ENCODE measurements at places on chromosomes 11 and 22.

DNA sequence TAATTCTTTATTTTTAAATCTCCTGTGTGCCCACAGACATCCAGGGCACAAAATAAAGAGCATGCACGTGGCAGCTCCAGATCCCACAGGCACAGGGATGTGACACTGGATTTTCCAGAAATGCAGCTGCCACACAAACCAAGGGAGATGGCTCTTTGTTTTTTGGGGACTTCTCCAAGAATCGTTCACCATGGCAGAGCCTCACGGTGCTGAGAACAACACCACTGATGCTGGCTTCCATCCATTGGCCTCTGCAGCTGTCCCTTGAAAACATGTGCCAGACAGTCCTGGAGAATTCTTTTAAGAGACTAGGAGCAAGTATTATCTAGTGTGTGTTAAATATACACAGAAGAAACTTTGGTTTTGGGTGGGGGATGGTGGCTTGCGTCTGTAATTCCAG, 108.4 kb upstream of the SLC22A12 start:
- no peak for DNase-seq

GRCh38 chr11:94897330-94897768, 76.0 kb downstream of the CWC15 start:
- DNase-seq = peak; percentile 42

- DNase-seq = no peak
Observed at GRCh38 chr11:3942956-3943497, 87.6 kb downstream of the STIM1 start.

DNA sequence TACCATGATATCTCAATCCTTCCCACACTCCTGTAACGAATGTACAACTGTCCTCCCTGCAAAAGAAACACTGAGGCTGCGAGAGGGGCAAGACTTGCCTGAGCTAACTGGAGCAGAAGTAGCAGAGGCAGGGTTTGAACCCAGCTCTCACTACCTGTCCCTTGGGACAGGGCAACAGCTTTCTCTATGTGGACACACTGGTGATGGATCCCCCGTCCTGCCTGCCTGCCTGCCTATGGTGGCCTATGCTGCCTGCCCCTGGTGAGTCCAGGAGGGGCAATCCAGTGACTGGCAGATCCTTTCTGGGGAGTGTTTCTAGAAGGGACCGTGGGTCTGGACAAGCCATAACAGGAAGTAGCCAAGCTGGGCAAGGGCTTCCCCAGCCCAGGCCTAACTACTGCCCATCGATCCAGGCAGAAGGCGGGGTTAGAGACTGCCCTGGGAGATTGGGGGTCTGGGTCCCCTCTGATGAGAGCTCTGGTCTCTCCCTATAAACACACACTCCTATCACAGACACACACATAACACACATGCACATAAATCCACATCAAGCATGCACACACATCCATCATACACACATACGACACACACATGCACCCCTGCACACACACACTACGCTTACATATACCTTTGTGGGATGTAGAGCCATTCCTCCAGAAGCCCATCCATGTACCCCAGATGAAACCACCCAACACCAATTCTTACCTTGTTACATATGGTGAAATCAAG, 1.1 kb upstream of the EMID1 start:
- DNase-seq = no peak

DNA sequence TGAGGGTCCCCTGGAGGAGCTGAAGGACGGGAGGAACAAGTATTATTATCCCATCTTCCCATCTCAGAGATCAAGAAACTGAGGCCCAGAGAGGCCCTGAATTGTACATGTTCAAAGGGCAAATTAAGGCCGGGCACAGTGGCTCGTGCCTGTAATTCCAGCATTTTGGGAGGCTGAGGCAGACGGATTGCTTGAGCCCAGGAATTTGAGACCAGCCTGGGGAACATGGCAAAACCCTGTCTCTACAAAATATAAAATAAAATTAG, 8.1 kb downstream of the PLA2G6 start:
- DNase-seq = no peak

GRCh38 chr11:64044730-64045393, 9.1 kb downstream of the FLRT1 start:
- no peak for DNase-seq

DNA sequence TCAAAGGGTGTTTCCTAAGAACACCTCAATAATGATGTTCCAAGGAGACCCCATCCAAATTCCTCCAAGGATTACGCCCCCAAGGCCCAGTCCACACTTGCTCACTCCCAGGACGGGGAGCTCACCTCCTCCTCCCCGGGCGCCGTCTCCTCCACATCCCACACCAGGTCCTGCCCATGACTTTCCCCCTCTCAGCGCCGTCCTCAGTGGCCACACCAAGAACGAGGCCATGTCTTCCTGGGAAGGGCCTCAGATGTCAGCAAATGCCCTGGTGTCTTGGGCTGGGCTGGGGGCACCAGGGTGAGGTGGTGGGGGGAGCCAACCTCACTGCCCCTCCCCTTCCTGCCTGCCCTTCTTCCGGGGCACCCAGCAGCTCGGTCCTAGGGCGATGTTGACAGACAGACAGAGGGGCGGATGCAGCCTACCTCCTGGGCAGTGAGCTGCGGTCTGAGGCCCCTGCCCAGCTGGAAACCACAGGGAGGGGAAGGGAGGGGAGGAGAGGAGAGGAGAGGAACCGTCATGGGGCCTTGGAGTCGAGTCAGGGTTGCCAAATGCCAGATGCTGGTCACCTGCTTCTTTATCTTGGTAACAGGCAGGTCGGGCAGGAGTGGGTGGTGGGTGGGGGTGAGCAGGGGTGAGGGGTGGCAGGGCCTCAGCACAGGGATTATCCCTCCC, at the start of the genes C11orf21 and TSPAN32:
TSS of gene C11orf21 (minus strand) at position 288 of the 675 bp plus-strand sequence. CDS start at position 178, 110 bp downstream.
TSS of gene TSPAN32 (plus strand) at position 383 of the 675 bp plus-strand sequence. CDS start at position 520, 137 bp downstream.
- no peak for DNase-seq

- no peak for DNase-seq
Observed at GRCh38 chr22:49344656-49345055, 483.0 kb downstream of the BRD1 start.

DNA sequence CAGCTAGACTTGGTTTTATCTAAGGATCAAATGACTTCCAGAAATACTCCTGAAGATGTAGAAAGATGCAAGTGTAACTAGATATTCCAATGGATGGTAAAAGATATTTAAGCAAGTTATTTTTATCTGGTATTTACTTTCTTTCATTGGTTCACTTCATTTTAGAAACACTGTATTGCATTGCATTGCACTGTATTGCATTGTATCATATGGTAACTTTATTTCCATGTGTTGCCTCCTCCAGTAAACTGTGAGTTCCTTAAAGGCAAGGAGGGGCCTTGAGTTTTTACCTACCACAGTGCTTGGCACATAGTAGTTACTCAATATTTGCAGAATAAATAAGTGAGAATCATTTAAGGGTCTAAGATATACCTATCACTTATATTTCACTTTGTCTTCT, 31.8 kb upstream of the FLI1 start:
- DNase-seq = no peak

DNA sequence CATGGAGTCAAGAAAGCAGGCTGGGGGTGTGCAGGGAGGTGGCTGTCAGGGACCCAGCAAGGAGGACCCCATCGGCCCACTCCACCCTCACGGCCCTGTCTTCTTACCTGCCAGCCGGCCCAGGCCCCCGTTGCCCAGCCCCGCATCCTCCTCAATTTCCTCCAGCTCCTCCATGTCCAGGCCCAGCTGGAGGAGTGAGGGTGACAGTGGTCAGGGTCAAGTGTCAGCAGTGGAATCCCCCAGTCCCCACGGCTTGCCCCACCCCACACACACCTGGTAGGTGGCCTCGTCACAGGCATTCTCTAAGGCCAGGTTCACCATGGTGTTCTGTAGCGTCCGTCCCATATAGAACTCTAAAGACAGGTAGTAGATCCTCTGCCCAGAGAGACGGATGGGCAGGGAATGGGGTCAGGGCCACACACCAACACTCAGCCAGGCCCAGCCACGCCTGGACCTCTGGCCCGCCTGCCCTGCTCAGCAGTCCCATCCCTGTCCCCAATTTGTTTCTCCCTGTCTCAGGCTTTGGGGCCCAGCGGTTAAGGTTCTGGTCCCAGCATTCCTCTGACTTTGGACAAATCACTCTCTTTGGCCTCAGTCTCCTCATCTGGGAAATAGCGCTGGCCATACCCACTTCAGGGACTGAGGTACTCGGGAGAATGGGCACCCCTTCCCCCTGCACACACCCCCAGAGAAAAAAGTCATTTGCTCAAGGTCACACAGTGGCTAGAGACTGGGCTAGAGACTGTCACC, 1.3 kb downstream of the PYGM start:
- no peak for DNase-seq

All from endothelial cell (in vitro differentiated cells).